Prostate gland (tissue), 2 donors: ENCODE measurements at places on chromosomes 6 and 20.

- DNase-seq: no peak
Measured at GRCh38 chr20:35788796-35789195, 17.0 kb downstream of the PHF20 start.

DNA sequence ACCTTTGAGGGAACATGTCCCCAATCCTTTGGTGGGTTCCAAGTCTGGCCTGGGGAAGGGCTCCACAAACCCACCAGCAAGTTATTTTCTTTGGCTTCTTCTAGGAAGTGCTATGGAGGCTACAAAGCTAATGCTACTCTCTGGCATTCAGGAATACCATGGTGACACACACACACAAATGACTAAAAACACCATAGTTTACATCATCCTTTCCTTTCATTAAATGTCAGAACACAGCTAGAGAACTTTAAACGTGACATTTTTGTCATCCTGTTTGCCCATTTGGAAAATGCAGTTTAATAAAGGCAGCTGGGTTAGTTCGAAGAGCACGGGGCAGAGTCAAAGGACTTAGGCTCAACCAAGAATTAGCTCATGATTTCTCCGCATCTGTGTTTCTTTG, 40.2 kb upstream of the PROKR2 start:
- no peak for DNase-seq

DNA sequence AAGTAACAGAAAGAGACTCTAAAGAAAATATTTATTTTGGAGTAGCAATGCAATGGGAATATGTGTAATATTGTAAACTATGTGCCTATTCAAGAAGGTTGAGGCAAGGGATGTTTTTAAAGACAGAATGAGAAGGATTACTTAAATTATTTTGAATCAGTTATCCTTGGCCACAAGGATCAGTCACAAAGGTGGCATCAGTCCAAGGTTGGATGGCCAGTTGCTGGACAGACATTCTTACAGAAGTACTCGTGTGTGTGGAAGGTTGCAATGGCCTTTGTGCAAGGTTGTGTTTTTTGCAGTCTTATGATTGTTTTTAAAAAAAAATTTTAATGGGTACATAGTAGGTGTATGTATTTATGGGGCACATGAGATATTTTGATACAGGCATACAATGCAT, 2.0 kb downstream of the QRSL1 start:
- DNase-seq: no peak

DNA sequence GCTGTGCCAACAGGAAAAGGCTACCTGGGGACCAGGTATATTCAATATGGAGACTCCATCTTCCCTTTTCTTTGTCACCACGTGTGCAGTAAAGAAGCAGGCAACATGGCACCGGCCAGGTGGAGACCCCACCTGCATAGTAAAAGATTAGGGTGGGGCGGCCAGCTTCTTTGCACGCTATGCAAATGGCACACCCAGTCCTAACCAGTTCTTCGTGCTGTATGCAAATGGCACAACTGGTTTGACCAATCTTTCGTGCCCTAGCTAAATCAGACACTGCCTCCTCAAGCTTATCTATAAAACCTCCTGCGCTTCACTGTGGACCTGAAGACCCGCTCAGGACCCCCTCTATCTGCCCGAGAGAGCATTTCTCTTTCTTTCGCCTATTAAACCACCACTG, 88.8 kb upstream of the EZR start:
- peak; percentile 36 for DNase-seq

DNA sequence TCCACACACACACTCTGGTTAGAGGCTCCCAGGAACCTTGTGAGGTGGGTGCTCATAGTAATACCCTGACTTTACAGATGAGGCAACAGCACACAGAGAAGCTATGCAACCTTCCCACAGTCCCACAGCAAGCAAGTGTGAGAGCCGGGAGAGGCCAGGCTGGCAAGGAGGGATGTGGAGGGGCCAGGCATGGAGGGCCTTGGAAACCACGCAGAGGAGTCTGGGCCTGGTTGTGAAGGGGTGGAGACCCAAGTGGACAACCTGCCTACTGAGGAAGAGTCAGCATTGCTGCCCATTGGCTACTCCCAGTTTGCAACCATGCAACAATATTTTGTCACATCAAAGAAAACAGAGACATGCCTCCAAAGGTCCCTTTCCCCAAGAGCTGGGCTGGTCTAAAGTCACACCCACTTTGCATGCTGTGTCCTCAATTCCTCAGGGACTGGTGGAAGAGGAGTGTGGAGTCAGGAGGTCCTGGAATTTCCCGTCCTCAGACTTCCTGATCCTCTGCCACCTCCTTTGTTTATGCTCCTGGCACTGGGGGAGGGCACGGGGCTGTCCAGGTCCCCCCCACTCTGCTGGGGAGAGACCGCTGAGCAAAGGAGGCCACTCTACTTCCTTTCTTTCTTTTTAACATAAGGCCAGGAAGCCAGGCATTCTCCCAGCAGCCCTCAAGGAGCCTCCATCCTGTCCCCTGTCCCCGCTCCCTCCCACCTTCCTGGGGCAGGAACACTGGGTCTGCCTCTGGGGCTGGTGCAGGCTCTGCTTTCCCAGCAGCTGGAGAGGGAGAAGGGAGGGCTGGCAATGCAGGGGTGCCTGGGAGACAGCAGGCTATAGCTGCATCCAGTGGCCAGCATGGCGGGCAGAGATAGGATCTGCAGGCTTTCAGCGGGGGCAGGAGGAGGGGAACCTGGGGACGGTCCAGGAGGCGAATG, 68.3 kb downstream of the NOL4L start:
- no peak for DNase-seq

DNA sequence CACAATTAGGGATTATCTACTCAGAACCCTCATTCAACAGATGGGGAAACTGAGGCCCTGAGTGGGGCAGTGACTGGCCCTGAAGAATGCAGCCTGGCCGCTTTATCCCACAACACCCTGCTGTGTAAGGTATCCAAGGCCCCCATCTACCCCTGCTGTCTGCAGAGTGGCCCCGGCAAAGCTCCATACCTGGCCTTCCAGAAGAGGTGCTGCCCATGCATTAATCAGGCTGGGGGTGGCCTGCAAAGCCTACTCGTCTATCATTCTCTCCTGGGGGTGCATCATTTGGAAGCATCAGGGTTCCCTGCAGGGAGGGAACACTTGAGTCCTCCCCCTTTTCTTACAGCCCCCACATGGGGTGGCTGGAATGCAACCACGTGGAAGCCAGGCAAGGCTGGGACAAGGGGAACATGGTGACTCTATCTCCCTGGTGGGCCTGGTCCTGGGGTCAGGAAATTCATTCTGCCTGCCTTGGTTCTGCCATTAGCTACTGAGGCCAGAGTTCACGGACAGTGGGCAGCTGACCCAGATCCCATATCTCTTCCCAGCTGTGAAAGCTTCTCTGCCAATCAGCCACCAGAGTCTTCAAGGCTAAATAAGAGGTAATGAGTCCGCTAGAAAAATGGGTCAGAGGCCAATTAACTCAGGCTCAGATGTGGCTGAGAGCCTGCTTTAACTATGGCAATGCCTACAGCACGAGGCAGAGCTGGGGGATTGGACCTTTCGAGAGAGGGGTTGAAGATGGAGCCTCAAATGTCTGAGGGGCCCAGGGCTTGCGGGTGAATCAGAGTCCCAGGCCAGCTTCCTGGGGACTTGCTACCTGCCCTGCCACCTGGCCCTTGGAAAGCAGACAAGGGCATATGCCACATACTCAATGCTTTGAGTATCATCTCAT, 72.3 kb upstream of the TOX2 start:
- DNase-seq: no peak

GRCh38 chr20:9185511-9185910, 116.6 kb downstream of the PLCB4 start:
- no peak for DNase-seq

DNA sequence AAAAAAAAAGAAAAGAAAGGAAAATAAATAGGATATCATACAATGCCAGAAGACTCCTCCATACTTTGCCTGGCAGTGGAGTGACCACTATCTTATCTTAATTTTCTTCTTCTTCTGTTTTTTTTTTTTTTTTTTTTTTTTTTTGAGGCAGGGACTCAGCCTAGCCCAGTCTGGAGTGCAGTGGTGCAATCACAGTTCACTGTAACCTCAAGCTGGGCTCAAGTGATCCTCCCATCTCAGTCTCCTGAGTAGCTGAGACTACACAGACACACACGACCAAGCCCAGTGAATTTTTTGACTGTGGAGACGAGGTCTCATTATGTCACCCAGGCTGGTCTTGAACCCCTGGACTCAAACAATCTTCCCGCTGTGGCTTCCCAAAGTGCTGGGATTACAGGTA, 17.1 kb upstream of the MMP9 start:
- DNase-seq: no peak

DNA sequence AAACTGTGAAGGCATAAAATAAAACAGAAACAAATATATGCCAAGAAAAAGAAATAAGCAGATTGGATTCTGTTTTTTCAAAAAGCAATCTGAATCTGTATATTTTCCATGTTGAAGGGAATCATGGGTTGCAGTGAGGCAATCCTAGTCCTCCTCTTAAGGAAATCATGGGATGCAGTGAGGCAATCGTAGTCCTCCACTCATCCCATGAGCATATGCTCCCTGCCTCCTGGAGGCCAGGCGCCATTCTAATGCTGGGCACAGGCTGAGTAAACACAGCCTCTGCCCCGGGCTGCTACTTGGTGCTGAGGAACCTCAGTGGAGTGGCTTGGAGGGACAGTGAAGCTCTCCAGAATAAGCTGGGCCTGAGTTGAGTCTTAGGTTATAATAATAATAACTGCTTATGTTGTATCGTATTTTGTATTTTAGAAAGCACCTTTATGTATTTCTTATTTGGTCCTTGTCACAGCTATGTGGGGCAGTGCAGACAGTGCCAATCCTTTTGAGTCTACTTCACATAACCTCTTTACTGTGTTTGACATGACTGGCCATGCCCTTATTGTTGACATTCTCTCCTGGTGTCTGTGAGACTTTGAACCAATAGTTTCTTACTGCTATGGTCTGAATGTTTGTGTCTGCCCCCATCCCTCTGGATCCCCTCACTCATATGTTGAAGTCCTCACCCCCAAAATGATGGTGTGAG, 56.6 kb upstream of the CITED2 start:
- DNase-seq: no peak

DNA sequence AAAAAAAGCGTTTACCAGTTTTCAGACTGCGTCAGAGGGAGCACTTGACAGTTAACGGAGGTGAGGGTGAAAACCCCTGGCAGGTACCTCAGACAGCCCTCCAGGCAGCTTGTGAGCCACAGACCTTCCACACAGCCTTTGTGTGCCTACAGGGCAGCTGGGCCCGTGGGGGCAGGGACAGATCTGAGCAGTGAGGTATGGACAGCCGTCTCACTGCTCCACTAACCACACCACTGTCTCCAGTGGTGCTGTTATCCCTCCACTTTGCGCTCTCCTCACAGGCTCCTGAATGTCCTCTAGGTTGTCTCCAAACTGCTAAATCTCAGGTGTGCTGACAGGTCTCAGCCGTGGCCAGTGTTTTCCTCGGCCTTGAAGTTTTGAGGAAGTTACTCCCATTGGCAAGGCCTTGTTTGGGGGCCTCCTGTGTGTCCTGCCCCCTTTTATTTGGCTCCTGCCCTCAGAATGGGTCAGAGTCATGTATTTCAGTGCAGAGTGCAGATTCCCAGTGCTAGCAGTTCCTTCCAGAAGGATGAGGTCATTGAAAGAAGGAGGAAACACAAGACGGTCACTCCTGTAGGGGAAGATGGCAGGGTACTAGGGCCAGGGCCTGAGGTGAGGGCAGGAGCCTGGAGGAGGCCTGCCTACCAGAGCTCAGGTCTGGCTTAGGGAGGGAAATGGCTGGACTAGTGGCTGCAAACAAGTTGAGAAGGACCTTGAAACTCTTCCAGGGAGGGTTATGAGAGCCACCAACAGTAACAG, 11.8 kb downstream of the GFRA4 start:
- no peak for DNase-seq

- peak; percentile 19 for DNase-seq
Measured at GRCh38 chr20:62426699-62427131, 624 bp downstream of the RBBP8NL start.

- no peak for DNase-seq
Measured at GRCh38 chr20:11120431-11120830, 446.6 kb upstream of the JAG1 start.

GRCh38 chr20:62726276-62726675, 17.6 kb downstream of the NTSR1 start:
- DNase-seq: no peak

DNA sequence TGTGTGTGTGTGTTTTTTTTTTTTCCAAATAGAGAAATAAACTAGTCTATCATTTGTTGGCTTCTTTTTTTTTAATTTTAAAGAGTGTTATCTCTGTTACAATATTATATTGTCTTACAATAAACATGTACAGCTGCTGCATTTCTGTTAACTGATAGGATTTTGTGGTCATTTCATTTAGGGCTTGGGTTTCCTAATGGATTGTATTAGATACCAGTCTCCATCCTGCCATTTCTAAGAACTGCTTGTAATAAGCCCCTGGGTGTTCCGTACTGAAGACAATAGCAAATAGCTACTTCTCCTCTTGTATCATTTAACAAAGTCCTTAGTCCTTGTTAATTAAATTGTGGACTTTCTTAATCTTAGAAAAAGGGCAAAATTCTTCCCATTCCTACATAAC, 45.7 kb downstream of the SOBP start:
- no peak for DNase-seq

DNA sequence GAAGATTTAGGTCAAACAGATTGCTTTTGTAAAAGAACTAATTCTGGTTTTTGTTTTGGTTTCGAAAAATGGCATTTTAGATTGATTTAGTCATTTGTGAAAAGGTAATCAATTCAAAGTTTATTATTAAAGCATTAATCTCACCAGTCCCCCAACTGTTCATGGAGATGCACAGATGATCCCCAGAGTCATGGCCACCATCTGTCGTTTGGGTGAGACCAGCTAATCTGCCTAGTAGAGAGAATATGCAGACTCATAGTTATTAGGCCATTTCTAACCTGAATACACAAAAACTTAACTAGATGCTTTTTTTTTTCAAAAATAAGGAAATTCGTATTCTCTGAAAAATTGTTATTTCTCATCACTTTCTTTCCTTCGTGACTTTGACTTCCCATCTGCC, 58.1 kb downstream of the C6orf58 start:
- DNase-seq: no peak

DNA sequence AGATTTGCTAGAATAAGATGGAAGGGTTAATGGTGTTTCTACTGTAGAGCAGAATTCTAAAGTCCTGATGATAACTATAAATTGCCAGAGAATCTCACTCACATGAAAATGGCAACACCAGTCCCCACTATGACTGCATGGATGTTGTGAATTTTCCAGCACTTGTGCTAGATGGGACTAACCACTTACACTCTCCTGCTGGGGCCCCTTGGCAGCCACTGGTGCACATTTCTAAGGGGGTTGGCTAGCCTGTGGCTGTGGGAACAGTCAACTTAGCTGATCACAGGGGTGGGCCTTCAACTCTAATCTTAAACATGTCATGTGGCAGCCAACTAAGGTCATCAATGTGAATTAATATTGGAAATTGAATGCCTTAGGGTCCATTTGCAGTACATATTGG, 271.2 kb downstream of the PHACTR1 start:
- DNase-seq: no peak

- no peak for DNase-seq
Measured at GRCh38 chr20:46353500-46354206, 45.4 kb upstream of the CDH22 start.

GRCh38 chr6:15906420-15907016, 222.4 kb upstream of the MYLIP start:
- no peak for DNase-seq
